ENCODE measurements at places on chromosomes 11 and 22.

DNA sequence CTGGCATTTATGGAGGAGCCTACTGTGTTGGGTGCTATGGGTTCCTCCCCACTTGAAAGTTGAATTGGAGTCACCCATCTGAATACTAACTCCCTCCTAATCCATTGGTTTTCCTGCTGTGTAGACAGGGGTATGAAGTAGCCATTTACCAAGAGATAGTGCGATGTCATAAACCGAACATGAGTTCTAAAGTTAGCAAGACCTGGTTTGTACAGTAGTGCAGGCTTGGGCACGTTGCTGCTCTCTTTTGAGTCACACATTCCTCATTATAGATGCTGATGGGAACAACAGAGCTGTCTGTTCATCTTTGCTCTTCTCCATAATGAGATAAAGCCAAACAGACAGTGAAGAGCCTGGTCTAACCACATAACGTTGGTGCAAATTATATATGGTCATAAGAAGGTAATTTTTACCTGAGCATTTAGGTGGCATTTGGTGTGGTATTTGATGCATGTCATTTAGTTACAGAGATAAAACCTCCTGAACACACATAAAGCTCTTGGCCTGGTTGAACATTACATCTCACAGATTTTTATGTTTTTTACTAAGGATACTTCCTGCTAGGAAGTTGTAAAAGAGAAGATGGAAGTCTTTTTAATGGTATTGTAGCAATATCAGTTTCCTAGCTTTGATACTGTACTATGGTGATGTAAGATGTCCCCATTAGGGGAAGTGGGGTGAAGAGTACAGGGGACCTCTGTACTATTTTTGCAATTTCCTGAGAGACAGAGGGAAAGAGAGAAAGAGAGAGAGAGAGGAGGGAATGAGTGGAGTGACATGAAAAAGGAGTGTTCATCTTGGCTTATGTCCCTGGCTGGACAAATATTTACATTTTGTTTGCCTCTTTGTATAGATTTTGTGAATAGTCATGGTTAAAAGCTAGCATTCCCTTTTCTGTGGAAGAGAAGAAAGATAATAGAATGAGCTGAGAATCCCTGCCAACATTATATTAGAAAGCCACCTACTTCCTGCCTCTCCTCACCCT lies 27.9 kb downstream of the GRAP2 start:
- DNase-seq = no peak

- DNase-seq = no peak
Observed at GRCh38 chr22:17486313-17486712, 77.0 kb upstream of the SLC25A18 start.

- no peak for DNase-seq
Observed at GRCh38 chr11:127006311-127006710, 5.7 kb upstream of the KIRREL3 start.

DNA sequence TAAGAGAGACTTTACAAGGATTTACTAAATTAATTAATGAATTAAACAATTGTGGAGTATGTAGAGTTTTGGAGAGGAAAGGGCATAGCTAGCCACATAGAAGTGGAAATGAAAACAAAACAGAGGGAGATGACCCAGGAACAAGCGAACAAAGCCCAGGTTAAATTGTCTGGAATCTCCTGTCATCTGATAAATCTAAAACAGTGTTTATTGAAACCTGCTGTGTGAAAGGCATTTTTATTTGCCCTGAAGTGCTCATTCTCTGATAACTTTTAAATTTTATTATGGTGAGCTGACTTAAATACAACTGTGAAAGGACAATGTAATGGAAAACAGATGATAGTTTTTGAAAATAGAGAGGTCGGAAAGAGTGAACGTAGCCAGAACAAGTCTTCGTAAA lies 682.8 kb upstream of the KIRREL3 start:
- no peak for DNase-seq

DNA sequence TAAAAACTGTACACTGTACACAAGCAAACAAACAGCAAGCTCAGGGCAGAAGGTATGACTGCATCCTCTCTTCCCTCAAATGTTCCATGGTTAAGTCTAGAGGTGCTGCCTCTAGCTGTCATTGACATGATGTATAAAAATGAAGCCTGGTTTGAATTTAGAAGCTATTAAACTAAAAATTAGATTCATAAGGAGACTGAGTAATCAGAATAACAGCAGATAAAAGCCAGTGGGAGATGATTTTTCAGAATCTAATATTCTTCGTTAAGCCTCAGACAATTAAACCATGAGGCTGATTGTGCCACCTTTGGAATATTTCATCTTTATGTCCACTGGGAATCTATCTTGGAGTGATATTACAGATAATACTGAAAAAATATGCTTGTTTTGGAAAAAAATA lies 101.4 kb upstream of the ZC3H12C start:
- DNase-seq = no peak

DNA sequence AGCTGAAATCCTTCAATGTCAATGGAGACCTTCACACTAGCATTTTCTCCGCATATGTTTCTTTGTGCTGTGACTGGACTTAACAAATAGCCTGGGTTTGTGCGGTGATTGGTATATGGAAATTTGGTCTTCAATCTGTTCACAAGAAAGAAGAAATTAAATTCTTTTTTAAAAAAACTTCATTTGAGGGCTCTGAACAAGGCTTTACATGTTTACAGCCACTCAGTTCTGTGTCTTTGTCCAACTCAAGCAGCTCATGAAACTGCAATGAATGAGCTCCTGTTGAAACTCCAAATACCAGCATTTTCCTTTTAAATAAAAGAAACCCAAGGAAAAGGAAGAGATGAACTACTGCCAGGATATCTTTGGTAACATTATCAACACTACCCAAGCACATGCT lies 57.3 kb downstream of the PIK3C2A start:
- DNase-seq = no peak

DNA sequence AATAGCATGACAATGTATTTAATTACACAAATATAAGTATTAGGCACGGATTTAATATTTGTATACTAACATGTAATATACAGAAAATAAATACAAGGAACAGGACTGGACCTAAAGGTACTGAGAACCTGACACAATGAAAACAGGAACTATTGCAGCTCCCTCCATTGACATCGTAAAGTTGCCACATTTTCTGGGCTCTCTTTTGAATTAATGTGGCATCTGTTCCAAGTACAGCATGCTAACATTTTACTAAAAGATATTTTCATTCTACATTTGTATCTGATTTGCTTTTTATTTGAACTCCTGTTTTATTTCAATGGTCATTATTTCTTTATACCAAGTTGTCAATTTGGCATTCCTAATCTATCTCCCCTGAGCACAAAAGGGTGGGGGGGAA lies 15.3 kb downstream of the PHF21A start:
- no peak for DNase-seq

- DNase-seq = no peak
Observed at GRCh38 chr22:40215266-40215665, 37.5 kb downstream of the TNRC6B start.

DNA sequence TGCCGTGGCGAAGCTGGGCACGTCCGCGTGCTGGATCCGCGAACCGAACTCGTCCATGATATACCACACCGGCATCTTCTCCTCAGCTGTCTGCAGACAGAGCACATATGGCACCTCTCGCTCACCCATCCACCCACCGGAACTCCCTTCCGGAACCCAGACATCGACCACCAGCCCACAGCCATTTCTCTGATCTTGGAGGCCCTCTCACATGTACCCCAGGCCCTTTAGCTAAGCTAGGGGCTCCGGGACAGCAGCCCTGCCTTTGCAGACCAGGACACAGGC lies 7.1 kb downstream of the TTLL12 start:
- DNase-seq = no peak

DNA sequence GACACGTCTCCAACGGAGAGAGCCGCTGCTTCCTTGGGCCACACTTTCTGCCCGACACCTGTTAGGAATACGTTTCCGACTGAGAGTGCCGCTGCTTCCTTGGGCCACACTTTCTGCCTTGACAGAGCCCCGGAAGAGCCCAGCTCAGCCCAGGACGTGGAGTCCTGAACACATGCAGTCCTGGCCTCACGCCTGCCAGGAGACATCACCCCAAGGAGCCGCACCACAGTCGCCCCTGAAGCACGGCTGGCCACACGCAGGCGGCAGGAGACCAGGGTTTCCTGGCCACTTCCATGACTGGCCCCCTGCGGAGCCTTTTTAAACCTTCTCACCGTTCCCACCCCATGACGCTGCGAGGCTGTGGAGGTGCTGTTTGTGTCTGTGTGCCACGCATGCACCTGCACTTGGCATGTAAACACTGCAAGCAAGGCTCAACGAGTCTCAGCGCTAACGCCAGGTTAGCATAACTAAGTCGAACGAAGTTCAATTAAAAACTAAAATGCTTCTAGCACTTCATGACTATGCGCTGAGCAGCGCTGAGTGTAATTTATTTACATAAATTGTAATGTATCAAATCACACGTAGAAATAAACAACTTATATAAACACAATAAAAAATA lies 8.8 kb downstream of the TOLLIP start:
- no peak for DNase-seq

Data from stimulated activated CD4-positive, alpha-beta T cell treated with anti-CD3 and anti-CD28 coated beads, Interleukin-15, amount 100 ng/mL, for 48 hours (primary cell).